Stimulated activated CD8-positive, alpha-beta memory T cell treated with anti-CD3 and anti-CD28 coated beads, Interleukin-2, amount 100 ng/mL, for 48 hours (primary cell): ENCODE measurements at places on chromosomes 3 and 15.
A peak's percentile ranks its signal among the peaks of the same experiment; 100 is the strongest.

GRCh38 chr15:76991741-76992645 is 2.9 kb upstream of the PSTPIP1 start:
- no peak for DNase-seq

GRCh38 chr3:127175272-127175671 is 17.7 kb upstream of the PRR23E start:
- DNase-seq = no peak

GRCh38 chr3:174783502-174783901 is 75.6 kb upstream of the NAALADL2 start:
- DNase-seq = no peak

GRCh38 chr3:131995891-131996290 is 38.9 kb downstream of the CPNE4 start:
- no peak for DNase-seq

GRCh38 chr15:87597346-87598052 is 659.0 kb downstream of the NTRK3 start:
- no peak for DNase-seq

GRCh38 chr15:82916161-82916952 is 36.2 kb downstream of the HOMER2 start:
- no peak for DNase-seq

DNA sequence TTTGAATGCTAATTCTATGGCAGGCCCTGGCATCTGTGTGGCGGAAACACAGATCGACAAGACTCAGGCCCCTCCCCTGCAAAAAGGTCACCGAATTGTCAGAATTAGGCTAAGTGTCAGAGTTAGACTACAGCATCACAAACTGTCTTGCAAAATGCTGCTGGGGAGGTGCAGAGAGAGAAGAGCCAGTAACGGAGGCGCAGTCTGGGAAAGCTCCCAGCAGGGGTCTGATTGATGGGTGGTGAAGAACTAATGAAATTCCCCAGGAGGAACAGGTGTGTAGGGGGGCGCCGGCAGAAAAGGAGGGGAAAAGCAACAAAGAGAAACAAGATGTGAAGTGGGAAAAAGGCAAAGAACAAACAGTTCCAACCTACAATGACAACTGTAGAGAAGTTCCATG is 72.7 kb upstream of the TAMM41 start:
- DNase-seq = no peak

GRCh38 chr3:13262493-13263211 is 157.5 kb downstream of the NUP210 start:
- DNase-seq = no peak

GRCh38 chr3:192980632-192981031 is 63.0 kb upstream of the MB21D2 start:
- DNase-seq = no peak

DNA sequence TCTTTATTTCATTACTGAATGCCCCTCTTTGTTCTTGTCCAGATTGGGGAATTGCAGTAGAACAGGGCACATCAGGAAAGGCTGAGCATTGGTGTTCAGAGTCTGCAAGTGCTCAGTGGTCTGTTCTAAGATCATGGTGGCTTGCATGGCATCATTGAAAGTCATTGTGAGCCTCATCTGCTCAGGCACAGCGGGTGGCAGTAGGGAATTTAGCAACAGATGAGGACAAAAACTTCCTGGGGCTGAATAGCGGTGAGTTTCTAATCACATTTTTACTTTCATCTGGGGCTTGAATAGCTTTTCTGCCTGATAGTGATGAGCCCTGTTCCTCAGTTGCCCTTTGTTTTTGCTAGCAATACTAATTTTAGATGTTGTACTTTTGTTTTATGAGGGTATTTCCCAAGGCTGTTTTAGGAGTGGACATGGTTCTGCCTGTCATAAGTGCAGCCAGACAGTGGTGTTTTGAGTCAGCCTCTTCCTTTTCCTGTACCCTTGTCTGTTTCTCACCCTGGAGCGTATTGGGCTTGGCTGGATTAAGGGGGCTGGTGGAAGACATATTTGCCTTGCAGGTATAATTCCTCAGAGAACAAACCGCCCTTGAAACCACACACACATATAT is 127.2 kb upstream of the IL12A start:
- DNase-seq = no peak

DNA sequence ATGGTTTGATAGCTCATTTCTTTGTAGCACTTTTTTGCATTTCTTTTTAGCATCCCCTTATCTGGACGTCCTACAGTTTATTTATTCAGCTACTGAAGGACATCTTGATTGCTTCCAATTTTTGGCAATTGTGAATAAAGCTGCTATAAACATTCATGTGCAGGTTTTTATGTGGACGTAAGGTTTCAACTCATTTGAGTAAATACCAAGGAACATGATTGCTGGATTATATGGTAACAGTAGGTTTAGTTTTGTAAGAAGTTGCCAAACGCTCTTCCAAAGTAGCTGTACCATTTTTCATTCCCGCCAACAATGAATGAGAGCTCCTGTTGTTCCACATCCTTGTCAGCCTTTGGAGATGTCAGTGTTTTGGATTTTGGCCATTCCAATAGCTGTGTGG is 29.5 kb upstream of the ACTL6A start:
- no peak for DNase-seq

- no peak for DNase-seq
Measured at GRCh38 chr3:112972158-112972557, 2.7 kb downstream of the CD200R1 start.

- DNase-seq = no peak
Measured at GRCh38 chr3:57555306-57555705, 768 bp upstream of the PDE12 start.

- DNase-seq = no peak
Measured at GRCh38 chr15:57183041-57183440, 193.3 kb upstream of the CGNL1 start.

DNA sequence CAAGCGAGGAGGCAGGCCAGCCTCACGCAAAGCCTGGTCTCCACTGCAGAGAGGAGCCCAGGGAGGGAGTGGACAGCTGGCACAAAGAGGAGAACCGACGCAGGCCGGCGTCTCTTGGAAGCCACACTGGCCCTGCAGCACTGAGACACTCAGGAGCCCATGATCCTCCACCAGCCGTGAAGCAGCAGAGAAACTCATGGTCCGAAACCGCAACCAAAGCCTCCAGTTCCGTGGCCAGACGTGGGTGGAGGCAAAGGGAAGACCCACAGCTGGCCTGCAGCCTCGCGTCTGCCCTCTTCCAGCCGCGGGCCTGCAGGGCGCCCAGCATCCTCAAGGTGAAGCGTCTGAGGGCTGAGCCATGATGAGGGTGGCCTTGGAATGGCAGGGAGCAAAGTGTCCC is 62.2 kb upstream of the SEC61A1 start:
- no peak for DNase-seq

- DNase-seq = no peak
Measured at GRCh38 chr3:46914849-46915248, 37.3 kb downstream of the PTH1R start.

DNA sequence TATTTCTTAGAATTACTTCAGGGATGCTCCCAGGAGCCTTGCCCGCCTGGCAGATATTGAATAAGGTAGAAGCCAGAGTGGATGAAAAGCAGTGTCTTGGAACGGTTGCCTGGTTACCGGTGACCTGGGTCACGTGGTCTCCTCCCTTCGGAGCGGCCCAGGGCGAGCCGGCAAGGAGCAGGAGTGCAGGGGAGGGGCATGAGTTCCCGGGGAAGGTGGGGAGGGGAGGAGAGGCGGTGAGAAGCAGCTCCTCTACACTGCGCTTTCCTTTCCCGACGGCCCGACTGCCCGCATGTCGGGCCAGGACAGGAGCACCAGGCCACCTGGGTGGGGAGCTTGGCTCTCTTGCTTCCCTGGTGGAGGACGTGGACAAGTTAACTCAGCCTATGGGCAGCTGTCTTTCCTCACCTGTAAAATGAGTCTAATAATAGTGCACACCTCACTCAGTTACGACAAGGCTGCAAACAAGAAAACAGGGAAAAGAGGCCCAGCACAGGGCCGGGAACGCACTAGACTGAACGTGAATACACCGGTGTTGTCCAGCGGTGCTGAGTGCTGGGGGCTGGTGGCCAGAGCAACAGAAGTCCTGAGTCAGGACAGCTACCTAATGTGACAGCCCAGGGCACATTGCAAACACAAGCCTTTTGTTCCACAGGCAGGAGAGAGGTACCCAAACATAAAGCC is 198.3 kb downstream of the ADAMTS9 start:
- no peak for DNase-seq

GRCh38 chr3:117688583-117688982 is 979.0 kb downstream of the TUSC7 start:
- DNase-seq = no peak

GRCh38 chr3:146543461-146544001 is 876 bp downstream of the PLSCR1 start:
- no peak for DNase-seq

- no peak for DNase-seq
Measured at GRCh38 chr15:69072906-69073305, 58.4 kb downstream of the NOX5 start.

DNA sequence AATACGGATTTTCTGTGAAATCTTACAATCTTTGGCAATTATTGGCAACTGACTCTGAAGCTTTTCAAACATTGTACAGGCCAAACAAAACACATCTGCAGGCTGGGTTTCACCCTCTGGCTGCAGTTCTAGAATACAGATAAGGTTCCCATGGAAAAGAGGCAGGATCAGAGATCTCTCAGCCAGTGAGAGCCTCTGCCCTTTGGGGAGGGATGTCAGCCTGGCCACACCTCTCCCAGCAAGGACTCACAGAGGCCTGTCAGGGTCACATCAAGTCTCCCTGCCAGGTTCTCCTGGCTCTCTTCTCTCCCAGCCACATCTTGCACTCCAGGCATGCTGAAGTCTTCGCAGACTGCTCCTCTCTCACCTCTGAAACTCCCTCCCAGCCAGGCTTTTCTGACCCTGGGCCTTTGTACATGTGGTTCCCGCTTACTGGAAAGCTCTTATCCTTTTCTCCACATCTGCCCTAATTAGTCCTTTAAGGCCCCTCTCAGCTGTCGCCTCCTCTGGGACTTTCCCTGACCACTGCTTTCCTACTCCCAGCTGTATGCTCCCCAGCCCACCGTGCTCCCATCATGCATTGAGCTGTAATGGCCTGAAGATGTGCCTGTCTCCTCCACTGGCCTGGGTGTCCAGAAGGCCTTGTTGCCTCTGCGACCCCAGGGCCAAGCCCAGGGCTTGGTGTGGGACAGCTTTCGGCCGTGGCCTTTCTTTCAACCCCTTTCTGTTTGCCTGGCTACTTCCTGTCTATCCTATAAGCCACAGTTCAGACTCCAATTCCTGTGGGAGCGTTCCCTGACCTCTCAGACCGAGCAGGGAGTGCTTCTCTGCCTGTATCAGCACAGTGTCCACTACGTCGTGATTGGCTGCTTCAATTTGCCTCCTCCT is 4.3 kb downstream of the RBP1 start:
- DNase-seq = no peak

DNA sequence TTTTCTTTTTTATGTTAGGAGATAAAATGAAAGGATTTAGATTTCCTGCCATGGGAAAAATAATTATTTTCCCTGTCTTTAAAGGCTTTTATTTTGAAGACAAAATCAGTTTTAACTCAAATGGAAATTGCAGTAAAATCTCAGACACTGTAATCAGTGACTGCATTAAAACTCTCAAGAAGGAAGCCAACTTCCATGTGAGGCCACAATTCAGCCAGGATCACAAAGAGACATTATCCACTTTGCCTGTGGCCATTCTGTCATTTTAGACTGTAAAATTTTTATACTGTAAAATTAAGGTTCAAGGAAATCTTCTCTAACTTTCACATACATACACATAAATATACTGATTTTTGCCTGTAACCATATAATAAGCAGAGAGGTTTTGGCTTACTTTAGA is 304.0 kb downstream of the TIGIT start:
- no peak for DNase-seq

DNA sequence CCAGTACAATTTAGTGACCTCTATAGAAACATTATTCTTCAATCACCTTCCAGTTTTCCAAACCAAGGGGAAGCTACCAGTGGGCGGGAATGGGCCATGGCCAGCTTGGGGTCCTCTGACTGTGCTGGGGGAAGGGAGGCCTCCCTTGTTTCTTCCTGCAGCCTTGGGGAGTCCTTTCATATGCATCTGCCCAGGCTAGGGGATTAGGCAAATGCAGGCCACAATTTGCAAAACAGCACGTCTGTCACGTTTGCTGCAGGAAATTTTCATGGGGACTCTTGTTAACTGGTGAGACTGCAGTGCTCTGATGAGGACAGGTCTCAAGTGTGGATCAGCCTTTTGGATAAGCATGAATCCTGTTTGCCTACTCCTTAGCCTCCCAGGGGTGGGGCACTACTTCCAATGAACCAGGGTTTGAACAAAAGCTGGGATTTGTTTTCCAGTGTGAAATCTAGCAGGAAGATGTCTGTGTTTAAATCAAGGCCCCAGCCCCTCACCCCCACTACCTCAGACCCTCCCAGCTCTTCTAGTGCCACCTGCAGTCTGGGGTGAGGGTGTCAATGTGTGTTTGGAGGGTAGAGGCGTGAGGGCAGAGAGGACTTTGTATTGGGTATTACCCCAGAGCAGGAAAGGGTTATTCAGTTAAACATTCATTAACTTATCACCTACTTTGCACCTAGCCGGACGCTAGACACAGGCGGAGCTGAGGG is 219.9 kb downstream of the OPA1 start:
- no peak for DNase-seq

- DNase-seq = peak; percentile 45
Measured at GRCh38 chr3:100401674-100402041, 319 bp downstream of the LNP1 start.

DNA sequence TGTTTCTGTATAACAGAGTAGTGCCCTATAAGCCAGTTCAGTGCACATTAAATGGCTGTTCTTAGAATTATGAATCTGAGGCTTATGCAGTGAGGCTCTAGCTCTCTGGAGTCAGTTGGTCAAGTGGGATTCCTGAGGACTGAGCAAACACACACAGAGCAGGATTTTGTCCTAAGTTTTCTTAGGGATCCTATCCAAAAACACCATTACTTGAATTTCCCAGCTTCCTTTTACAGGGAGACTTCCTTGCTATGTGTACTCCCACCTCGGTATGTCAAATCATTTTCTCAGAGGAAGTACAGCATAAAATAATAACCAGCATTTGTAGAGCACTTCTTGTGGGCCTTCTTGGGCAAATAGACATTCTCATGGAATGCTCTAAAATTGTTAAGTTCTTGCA is 63.1 kb upstream of the GOLGA6B start:
- DNase-seq = no peak

GRCh38 chr15:96324940-96325540 is 5.5 kb upstream of the NR2F2 start:
- DNase-seq = no peak
